Pulmonary artery endothelial cell (primary cell): ENCODE measurements at places on chromosomes 6 and 20.

- no peak for DNase-seq
These were observed 127.4 kb upstream of the FAM83B start for GRCh38 chr6:54719131-54719530.

- no peak for DNase-seq
These were observed 170.0 kb downstream of the ZNF217 start for GRCh38 chr20:53423587-53424146.

GRCh38 chr6:53464927-53465460, 79.9 kb downstream of the GCLC start:
- no peak for DNase-seq

- no peak for DNase-seq
These were observed 27.1 kb downstream of the DAAM2 start for GRCh38 chr6:39819228-39819627.

GRCh38 chr20:15564981-15565380, 1008.3 kb downstream of the KIF16B start:
- no peak for DNase-seq
